CD8-positive, alpha-beta memory T cell (primary cell): ENCODE measurements at places on chromosomes 4 and X.

- DNase-seq, result no peak
Observed at GRCh38 chr4:139823345-139823744, 157.7 kb downstream of the MGST2 start.

DNA sequence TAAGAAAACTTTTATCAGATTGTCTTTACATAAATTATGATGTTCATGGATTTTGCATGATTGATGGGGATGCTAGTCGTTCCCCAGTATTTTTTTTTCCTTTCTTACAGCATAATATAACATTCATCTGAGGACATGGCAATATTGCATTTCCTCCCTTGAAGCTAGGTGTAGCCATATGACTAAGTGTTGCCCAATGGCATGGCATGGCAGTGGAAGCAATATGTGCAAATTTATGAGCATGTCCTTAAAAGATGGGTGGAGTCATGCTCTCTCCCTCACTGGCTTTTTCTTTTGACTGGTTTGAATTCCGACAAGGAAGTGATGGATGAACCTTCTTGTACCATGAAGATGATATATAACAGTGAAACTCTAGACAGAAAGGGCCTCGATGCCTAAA is 96.3 kb downstream of the BANK1 start:
- DNase-seq, result no peak

GRCh38 chrX:103214870-103215424 is at the start of gene BEX4:
Gene BEX4 (plus strand): TSS chrX:103215108. CDS start chrX:103216154, 1,046 bp downstream.
- DNase-seq, result peak; percentile 80

DNA sequence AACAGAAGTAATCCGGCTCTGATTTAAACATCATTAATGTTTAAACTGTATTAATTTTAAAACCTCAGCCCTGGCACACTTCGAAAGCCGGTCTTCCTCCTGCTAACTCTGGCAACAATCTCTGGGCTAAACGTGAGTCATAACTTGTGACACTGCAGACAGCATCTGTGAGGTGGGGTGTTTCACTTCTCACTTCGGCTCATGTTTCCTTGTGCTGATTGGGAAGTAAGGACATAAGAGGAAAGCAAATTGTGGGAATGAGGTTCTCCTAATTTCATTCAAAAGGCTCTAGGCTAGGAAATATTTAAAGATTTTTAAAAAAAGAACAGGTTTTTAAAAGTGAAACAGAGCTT is 139.9 kb upstream of the USP9X start:
- DNase-seq, result no peak

DNA sequence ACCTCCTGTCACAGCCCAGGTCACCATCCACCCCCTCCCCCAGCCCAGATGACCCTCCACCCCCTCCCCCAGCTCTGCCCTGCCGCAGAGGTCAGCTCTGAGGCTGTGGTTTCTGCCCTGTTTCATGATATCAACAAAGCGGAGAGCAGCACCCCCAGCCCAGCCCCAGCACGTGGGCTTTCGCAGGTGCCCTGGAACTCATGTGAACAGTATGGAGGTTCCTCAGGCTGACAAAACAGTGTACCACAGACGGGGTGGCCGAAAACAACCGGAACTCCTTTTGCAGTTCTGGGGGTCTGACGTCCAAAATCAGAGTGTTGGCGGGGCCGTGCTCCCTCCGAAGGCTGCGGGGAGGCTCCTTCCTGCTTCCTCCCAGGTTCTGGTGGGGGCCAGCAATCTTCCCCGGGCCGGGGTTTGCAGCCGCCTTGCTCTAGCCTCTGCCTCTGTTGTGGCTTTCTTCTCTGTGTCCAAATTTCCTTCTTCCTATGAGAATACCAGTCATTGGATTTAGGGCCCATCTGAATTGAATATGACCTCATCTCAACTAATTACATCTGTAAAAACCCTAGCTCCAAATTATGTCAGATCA is 7.9 kb upstream of the PSAPL1 start:
- no peak for DNase-seq

DNA sequence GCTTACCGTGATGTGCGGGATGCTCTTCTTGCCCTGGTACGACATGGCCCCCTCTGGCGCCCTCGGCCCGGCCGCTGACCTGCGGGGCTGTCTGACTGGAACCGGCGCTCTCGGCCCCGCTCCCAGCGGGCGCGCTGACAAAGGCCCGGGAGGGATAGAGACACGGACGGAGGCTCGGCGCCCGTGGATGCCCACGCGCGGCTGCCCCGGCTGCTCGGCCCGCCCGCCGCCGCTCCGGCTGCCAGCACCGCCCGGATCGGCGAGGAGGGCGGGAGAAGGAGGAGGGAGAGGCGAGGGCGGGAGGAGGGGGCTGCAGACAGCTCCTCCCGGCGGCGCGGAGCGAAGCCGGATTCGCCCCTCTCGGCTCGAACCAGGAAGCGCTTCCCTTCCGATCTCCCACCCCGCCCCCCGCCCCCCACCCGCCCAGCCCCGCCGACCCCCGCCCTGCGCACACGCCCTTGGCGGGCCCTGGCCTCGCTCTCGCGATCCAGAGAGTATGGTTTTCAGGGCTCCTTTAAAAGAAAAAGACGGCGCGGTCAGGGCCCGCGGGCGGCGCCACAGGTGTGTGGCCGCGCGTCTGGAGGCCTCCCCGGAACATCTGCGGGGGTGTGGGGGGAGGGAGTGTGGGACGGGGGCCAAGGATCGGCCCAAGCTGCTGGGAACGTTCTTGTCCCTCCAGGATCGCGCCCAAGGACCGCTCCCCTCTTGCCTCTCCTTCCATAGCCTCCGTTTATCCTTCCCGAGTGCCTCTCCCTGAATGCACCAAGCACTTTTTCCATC is 4.5 kb downstream of the CRMP1 start:
- DNase-seq, result no peak

DNA sequence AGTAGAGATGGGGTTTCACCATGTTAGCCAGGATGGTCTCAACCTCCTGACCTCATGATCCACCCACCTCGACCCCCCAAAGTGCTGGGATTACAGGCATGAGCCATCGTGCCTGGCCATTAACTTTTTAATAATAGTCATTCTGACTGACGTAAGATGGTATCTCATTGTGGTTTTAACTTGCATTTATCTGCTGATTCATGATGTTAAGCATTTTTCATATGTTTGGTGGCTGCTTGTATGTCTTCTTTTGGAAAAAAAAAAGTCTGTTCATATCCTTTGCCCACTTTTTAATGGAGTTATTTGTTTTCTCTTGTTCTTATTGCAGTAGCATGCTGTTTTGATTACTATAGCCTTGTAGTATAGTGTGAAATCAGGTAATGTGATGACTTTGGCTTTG is 45.8 kb downstream of the ANXA10 start:
- DNase-seq, result no peak

GRCh38 chrX:102654696-102655095 is 3.4 kb downstream of the GPRASP1 start:
- no peak for DNase-seq

DNA sequence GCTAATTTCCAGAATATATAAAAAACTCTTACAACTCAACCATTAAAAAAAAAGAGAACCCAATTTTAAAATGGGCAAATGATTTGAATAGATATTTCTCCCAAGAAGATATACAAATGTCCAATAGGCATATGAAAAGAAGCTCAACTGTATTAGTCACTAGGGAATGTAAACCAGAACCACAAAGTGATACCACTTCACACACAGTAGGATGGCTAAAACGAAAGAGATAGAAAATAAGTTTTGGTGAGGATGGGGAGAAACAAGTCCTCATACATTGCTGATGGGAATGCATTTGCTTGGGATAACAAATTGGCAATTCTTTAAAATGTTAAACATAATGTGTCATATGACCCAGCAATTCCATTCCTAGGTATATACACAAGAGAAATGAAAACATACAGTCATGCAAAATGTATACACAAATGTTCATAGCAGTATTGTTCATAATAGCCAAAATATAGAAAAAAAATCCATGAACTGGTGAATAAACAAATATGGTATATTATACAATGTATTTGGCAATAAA is 5.7 kb downstream of the TCEAL3 start:
- no peak for DNase-seq

DNA sequence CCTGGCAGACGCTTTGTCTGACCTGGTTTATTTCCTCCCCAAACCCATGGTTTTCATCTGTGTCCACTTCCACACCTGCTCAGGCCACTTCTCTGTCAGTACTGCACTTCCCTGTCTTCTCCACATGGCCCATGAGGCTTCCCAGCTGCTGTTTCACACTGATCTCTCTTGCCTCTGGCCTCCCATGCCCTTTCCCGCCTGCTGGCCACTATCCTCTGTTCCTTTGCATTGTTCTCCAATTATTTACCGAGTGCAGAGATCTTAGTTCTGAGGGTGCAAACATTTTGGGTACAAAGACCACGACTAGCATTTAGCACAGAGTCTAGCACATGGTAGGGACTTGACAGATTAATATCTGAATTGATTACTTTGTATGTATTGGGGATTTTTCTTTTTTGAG is 174.8 kb upstream of the NPY2R start:
- no peak for DNase-seq

DNA sequence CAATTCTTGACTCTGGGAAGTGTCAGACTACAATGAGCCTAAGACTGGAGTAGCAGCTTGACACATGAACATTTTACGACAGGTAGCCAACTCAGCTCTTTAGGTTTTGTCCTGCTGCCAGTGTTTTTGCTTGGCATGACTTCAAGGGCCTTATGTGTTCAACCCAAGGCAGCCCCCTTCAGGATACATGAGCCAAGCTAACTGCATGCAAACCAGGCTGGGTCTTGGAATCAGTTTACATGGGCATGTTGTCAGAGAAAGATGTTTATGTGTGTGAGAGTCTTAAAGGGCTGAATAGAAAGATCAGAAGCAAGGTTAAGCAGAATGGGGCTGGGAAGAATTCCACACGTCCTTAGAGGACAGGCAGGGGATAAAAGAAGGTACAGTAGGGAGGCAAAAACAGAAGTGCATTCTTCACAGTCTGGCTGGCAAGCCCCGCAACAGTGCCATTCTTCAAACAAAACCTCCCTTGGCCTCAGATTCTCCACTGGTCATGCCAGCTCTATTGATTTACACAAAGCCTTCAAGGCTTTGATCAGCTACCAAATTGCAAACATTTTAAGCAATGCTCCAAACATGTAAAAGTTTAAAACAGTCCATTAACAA is 97.3 kb downstream of the NKX6-1 start:
- DNase-seq, result no peak

DNA sequence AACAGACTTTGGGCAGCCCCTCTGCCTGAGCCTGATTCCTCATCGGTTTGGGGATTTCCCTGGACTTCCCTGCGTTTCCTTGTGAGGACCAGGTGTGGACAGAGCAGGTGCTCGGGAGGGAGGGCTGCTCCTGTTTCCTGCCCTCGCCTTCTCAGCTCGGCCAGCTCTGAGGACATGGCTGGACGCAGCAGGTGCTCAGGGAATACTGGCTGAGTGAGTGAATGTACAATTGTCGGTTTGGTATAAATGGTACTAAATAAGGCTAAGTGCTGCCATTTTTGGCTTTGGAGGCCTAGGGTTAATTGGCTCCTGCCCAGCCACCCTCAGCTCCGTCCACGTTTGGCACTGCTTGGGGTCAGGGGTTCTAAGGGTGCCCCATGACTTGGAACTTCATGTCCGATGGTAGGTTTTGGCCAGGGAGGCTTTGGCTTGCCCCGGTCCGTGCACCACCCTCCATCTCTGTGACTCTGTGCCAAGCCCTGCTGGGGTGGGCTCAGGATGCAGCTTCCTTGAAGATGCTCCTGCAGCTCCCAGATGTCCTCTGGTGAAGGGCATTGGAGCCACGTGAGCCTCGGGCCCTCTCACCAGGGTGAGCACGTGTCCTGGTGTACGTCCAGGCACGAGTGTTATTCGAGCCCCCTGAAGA is 45.0 kb upstream of the NKX1-1 start:
- DNase-seq, result no peak

- DNase-seq, result no peak
Observed at GRCh38 chr4:52259978-52260377, 208.9 kb downstream of the SPATA18 start.

GRCh38 chr4:71697031-71697430 is 86.8 kb downstream of the GC start:
- DNase-seq, result no peak

DNA sequence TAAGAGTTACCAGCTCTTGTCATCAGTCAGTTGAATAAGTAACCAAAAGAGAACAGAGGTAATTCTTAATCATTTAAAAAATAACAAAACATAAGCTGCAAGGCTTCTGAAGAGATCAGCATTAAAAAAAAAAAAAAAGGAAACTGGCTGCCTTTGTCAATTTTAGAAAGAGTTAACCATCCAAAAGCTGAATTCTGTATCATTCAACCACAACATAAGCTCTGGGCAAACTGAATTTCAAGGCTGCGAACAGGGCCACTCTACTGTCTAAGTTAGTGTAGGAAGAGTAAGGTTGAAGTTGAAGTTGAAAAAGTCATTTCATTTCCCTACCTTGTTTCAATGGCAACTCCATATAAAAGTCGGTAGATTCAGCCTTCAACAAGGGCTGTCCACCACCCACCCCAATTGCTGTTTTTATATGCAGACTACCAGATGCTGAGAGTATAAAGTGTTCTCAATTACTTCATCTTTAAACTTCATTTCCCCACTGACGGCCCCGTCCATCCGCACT is 1.1 kb upstream of the LIN54 start:
- DNase-seq, result no peak

- no peak for DNase-seq
Observed at GRCh38 chrX:153055871-153056749, at the start of gene PNMA3. Gene PNMA3 (plus strand): TSS chrX:153056470. CDS start chrX:153057056, 586 bp downstream.

DNA sequence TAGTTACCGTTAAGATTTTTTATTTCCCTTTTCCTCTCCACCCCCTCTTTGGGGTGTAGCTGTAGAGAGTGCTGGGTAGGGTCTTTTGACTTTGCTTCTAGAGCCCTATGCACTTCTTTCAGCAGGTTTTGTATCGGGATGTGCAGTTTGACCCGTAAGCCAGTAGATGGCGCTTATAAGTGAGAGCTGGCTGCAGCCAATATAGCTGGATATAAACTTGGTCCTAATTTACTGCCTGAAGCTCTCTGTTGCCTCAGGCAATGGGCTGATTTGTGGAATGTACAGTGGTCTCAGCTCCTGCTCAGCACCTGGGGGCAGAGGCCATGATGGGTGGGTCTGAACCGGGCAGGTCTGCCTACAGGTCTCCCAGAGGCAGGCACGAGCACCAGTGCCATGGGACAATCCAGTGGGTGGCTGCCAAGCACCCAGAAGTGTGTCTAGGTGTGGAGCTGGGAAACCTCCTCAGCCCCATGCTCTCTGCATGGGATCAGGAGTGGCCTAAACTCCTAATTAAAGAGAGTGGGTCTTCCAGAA is 146.5 kb downstream of the SPANXN1 start:
- no peak for DNase-seq

DNA sequence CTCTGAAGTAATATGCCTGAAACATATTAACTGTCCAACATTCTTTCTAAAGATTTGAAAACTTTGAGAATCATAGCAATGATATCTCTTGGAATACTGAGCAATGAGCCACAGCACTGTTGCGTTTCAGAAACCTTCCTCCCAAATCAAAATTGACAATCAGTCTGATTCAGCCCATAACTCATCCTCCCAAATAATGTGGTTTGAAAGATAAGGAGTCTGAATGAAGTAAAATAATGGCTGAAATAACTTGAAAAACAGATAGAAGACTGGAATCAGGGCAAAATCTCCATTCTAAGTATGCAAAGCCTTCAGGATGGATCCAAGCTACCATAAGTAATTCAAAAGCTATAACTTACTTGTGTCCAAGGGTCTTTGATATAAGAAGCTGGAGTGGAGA is 98.6 kb upstream of the PLS3 start:
- no peak for DNase-seq

GRCh38 chr4:61129971-61130370 is 70.2 kb upstream of the ADGRL3 start:
- DNase-seq, result no peak
